ENCODE measurements at places on chromosomes 2 and 18.

DNA sequence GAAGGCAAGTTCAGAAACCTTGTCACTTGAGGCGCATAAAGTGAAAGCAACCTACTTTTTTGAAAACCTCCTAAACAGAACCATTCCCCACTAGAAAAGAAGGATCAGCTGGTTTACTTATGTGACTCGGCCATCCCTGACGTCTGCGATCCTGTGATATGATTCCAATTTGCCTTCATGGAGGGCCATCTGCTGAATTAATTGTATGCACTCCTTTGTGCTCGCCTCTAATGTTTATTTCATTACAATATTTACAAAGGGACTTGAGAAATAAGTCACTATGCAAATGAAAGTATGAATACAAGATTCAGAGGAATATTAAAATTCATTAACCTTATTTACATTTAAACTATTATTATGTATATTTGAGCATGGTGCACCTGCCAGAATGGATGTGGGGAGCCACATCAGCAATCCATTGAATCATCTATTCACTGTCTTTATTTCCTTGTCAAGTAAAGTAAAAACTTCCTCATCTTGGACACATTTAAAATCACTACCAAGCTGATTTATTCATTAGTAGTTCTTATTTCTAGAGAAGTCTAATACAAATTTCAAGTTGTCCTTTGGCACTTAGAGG, 96.5 kb downstream of the RBM43 start:
- DNase-seq, result no peak

GRCh38 chr2:6159606-6160005, 467.4 kb downstream of the SOX11 start:
- DNase-seq, result no peak

DNA sequence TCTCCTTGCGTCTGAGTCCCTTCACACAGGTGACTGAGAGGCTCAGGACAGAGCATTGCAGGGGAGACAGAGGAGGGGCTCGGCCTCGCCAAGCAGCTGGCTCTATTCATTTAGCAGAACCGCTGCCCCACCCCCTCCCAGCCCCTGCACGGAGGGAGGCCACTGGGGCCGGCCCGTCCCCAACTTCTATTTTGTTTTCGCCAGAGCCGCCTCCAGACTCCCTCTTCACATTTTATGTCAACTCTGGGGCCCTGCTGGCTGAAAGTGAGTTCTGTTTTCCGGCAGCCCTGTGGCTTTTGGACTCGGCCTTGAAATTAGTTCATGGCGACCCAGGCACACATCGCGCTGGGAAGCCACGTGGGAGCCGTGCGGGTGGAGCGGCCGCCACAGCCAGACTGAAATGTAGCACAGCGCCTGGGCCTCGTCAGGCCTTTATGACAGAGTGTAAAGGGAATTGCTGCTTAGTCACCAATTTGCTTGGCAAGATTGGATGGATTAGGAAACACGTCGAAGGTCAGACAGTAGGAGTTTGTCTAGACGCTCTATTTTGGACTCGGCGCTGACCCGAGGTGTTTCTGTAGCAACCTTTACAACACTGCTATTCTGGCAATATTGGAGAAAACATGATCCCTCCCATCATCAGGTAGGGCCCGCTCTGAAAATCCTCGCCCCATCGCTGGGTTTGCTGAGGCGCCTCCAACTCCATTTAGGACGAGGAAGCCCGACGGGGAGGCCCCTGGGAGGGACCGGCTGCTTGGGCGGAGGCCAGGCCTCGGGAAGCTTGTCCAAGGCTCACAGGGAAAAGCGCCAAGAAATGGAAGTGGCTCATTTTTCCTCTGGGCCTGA, 90.7 kb upstream of the CTDP1 start:
- no peak for DNase-seq

- no peak for DNase-seq
Observed at GRCh38 chr2:145267451-145267850, 747.5 kb upstream of the ZEB2 start.

GRCh38 chr2:203533676-203534591, 1.2 kb downstream of the RAPH1 start:
- no peak for DNase-seq

DNA sequence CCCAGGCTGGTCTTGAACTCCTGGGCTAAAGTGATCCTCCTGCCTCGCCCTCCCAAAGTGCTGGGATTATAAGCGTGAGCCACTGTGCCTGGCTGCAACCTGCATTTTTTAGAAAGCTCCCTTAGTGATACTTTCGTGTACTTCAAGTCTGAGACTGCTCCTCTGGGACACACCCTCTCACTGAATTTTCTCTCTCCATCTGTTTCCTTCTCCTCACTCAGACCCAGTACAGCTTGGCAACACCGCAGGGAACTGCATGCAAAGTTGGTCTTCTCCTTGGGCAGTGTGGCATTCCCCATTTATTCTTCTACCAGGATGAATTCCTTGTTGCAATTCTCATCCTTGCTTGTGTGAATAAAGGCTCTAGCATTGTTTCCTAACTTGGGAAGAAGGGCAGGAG, 175.9 kb downstream of the LPIN1 start:
- DNase-seq, result no peak

DNA sequence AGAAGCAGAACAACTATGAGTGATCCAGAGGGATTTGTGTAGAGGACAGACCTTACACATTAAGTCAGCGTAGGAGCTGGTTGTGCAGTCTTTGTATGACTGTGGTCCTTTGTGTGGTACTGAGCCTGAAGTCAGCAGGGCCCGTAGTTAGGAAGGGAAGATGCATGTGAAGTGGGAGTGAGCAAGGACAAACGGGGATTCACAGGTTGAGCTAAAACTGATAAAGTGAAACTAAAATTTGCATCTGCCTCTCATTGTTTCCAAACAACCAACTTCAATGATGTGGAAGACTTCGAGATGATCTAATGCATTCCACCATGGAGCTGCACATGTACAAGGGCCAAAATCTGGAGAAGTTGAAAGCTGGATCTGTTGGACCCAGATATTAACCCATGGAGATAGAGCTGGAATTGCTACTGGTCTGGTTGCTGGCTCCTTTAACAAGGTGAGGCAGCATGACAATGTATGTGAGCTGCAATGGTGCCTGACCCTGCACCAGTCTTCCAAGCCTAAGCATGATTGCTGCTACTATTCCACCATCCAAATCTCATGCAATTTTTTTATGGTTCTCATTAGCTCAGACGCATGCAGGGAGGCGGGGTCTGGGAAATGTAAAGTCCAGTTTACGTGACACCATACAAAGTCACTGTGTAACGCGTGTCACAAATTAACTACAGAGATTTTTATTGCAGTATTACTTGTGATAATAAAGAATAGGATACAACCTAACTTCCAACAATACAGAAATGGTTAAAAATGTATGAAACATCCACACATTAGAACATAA, 12.1 kb upstream of the CYBRD1 start:
- DNase-seq, result no peak

DNA sequence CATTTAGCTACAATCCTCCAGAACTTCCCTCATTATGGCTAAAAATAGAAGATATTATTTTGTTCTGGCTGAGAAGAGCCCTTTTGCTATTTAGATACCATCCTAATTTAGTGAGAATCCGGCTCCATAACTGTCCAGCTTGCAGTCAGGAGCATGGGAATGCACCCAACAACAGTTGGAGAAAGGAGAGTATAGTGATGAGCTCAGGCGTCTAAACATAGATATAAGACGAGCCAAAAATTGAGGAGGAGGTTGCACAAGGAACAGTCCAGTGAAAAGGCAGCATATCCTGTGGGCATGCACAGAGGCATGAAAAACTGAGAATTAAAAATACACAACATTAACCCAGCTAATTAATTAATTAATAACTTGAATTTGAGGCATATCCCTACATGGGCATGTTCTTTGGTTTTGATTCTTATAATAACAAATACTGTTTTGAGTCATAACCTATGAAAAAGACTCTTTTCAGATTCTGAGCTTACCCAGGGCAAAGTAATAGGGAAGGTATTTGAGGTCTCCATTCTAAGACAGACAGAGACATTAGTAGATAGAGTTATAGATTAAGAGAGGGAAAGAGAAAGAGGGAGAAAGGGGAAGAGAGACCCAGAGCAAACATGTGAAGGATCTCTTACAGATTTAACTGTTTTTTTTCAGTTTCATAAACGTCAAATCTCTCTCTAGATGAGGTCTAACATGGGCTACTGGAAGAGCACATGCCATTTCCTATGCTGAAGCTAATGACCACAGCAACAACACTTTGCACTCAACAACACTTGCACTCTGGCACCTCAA, 311.2 kb downstream of the OSR1 start:
- no peak for DNase-seq

- DNase-seq, result no peak
Observed at GRCh38 chr2:173161040-173161439, 85.4 kb downstream of the MAP3K20 start.

- no peak for DNase-seq
Observed at GRCh38 chr2:241763551-241764274, 12.9 kb upstream of the GAL3ST2 start.

All from T-helper 9 cell (primary cell).